ENCODE measurements at places on chromosomes 4 and X.

DNA sequence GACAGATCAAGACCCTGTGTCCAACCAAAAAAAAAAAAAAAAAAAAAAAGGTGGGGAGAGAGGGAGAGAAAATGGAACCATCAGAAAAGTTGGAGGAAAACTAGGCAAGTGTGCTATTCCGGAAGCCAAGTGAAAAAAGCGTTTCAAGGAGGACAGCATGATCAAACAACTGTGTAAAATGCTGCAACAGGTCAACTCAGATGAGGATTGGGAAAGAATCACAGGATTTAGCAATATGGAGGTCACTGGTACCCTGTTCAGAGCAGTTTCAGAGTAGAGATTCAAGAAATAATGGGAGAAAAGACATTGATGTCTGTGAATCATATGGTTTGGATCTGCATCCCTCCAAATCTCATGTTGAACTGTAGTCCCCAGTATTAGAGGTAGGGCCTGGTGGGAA is 47.5 kb downstream of the TIGD4 start:
- no peak for DNase-seq

DNA sequence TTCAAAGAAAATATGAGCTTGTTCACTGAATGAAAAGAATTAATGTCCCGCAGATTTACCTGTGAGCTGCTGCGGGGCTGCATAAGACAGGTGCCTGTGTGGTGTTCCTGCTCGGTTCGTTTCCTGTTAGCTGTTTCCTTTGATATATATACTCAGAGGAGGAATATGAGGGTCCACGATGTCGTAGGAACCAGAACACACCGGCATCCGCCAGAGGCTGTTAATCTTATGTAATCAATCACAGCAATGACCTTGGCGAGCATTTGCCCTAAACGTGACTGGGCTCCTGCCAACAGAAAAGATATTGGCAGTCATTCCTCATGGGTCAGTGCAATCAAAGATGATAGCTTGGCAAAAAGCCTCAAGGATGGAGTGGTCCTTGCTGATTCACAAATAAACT is 260.1 kb downstream of the EVC2 start:
- DNase-seq: no peak

DNA sequence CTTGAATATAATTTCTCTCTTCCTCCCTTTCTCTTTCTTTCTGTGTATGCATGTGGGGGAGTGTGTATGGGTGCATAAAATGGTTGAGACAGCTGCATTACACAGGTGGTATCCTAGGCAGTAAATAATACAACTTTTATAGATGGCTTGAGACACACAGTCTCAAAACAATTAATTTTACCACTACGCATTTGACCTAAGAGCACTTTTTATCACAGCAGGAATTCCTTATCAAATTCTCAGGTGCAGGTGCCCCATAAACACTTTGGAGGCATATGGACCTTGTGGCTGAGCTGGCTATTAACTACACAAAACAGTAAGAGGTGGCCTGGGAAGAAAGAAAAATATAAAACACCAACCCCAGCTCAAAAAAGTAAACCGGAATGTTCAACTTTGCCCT is 91.3 kb downstream of the RASGEF1B start:
- DNase-seq: no peak

DNA sequence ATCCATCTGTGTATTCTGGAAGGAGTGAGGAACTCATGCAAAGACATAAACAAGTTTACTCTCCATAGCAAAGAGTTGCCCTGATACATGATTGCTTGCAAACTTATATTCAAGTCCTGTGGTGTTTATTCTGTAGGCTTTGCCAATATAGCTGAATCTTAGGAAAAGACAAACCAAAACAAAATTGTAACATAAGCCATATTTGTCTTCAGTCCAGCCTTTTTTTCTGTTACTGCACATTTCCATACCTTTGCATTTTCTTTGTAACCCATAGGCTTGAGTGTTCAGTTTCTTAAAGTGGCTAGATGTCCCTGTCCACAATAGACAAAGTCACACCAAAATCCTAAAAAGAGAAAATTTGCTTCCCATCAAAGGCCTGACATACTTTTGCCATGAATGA is 120.4 kb downstream of the PPARGC1A start:
- no peak for DNase-seq

DNA sequence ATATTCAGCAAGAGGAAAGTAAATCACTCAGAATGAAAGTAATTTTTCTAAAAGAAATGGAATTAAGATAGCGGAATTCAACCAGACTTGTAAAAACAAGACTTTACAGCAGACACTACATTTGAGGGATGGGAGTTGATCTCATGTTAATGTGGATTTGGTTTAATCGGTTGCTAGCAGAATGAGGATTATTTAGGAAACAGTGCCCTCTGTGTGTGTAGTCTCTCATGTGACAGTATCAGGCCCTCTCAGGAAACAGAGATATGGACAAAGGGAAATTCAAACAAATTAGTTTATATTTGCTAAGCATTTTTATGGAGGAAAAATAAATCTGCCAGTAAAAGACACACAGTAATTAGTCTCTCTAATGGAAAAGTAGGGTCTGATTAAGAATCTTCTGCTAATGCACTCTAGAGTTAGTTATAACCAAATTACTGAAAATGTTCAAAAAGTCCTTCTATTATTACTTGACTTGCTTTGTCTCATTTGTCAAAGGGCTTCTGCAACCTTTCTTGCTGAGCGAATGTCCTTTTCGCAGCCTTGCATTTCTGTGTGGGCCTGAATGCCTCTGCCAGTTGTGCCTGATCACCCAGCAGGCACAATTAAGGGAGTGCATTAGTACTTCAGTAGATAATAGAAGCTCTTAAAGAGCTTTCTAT is 1282.3 kb upstream of the TENM3 start:
- no peak for DNase-seq

DNA sequence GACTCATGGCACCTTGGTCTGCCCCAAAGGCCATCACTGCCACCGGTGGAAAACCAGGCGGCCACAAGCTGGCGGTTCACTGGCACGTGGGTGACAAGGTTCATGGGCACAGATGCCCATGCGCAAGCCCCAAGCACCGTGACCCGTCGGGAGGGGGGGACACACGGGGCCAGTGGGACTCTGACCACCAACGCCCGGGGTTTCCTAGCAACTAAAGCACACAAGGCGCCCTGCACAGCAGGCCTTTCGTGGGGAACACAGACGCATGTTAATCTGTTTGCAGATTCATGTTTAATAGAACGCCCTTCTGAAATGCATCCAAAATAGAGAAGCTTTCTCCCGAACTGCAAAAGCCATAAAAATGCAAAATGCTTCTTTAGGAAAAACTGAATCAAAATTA is 43.9 kb downstream of the FAM53A start:
- no peak for DNase-seq

- no peak for DNase-seq
Measured at GRCh38 chr4:26010304-26010703, 96.3 kb downstream of the SMIM20 start.

DNA sequence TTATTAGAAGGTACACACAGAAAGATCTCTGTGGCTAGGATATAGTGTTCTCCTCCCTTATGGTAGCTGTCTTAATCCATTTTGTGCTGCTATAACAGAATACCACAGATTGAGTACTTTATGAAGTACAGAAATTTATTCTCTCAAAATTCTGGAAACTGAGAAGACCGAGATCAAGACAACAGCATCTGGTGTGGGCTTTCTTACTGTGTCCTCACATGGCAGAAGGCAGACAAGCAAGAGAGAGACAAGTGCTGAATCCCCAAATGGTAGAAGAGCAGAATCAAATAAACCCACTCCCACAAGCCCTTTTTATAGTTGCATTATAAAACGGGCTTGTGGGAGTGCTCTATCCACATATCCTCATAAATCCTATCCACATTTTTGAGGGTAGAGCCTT is 373.1 kb downstream of the GABRG1 start:
- no peak for DNase-seq

DNA sequence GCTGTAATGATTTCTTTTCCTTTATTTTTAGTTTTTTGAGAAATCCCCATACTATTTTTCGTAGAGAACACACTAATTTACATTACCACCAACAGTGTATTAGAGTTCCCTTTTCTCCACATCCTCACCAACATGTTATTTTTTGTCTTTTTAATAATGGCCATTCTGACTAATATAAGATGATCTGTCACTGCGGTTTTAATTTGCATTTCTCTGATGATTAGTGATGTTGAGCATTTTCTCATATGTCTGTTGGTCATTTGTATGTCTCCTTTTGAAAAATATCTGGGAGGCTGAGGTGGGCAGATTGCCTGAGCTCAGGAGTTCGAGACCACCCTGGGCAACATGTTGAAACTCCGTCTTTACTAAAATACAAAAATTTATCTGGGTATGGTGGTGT is 30.2 kb downstream of the SPINK2 start:
- no peak for DNase-seq

DNA sequence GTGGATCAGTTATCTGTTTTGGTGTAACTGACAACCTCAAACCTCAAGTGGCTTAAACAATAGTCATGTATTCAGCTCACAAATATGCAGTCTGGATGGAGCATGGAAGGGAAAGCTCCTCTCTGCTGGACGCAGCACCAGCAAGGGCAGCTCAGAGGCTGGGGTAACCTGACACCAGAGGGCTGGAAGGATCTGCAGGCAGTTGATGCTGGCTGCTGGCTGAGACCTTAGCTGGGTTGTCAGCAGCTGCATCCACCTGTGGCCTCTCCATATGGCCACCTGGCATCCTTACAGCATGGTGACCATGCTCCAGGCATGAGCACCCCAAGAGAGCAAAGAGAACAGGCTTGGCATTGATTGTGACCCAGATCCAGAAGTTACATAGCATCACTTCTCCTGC is 46.7 kb downstream of the ENPP6 start:
- DNase-seq: peak; percentile 60

- DNase-seq: no peak
Measured at GRCh38 chr4:56271131-56271530, 116.2 kb downstream of the AASDH start.

DNA sequence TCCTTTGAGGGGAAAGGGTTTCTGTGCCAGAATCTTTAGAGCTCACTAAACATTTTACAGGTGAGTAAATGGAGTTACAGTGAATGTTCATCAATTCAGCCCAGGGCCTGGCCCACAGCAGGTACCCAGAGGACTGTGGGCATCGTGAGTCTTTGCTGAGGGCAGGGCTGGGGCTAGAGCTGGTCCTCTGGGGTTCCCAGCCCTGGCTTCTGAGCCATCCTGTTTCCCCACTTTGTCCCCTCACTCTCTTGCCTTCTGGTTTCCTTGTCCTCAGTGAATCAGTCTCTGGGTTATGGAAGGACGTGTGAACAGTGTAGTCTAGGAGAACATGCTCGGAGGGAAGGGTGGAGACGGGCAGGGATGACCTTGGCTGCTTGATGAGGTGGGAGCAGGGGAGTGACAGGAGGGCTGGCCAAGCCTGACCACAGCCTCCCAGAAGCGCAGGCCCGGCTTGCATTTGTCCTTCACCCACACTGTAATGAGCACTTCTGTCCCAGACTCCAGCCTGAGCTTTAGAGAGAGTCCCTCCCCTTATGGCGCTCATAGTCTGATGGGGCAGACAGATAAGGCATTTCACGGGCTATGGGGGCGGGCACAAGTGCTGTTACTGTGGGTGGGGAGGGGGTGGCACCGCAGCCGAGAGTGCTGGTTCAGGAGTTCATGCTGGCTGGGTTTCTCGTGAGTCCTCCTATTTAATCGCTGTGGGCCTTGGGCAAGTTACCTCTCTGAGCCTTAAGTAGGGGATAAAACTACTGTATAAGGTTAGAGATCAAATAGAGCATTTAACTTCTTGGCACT is 17.3 kb downstream of the TBC1D14 start:
- no peak for DNase-seq

- DNase-seq: peak; percentile 78
Measured at GRCh38 chr4:76570141-76570973, 135.3 kb downstream of the SHROOM3 start.

GRCh38 chr4:26204249-26204825 is 116.5 kb upstream of the RBPJ start:
- no peak for DNase-seq

GRCh38 chrX:150731795-150732194 is 38.6 kb downstream of the MTMR1 start:
- DNase-seq: peak; percentile 87

DNA sequence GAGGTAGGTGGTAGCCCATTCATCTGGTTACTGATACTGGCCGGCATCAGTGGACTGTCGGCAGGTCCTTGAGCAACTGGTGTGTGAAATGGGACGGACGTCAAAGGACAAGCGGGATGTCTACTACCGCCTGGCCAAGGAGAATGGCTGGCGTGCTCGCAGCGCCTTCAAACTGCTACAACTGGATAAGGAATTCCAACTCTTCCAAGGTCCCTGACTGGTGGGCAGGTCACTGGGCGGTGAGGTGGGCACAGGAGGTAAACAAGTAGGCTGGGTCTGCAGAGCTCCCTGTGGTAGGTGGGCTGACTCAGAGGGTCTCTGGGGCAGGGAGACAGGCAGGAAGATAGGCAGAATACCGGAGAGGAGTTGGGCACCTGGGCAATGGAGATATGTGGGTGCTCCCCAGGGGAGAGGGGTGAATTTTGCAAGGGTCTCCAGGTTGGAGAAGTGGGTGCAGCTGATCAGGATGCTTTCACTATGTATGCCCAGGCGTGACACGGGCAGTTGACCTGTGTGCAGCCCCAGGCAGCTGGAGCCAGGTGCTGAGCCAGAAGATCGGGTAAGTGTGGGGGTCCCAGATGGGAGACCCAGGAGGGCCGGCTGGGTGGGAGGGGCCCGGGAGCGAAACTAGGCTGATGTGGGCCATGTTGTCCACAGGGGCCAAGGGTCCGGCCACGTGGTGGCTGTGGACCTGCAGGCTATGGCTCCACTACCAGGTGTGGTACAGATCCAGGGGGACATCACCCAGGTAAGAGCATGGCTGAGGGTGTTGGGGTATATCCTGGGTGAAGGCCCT is 2.2 kb downstream of the FTSJ1 start:
- no peak for DNase-seq

GRCh38 chr4:930028-930551 is 2.0 kb downstream of the GAK start:
- no peak for DNase-seq

DNA sequence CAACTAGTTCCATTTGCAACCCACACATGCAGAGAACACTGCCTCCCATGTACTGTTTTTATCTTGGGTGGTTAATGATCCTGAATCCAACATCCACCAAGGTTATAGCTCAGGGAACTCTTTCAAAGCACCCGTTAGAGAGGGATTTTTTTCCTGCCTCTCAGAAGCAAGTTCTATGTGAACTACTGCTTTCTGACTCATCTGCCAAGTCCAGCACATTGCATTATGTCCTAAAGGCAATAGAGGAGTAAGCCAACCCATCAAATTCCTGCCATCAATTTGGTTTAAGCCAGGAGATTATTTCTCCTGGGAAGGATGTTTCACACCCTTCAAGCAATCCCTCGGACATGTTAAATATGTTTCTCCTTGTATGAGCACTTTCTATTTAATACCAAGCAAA is 334.5 kb downstream of the GASK1B start:
- DNase-seq: no peak

GRCh38 chrX:97290199-97290598 is 406.5 kb downstream of the RPA4 start:
- no peak for DNase-seq

GRCh38 chrX:111365770-111366325 is 46.1 kb downstream of the DCX start:
- no peak for DNase-seq

DNA sequence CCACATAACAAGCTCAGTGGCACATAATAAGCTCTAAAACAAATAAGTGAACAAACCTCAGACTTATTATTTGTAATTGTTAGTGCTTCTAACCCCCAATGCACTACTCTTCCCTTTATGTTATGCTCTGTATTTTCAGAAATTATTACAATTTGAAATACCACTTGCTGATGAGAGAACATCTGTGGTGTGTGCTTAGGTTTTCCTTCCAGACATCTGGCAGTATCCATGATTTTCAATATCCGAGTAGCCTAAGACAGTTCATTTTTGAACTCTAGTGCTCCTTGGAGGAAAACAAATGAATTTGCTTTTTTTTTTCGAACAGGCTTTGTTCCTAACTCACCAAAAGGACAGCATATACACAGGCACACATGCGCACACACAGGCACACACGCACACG is 278.7 kb upstream of the CLNK start:
- no peak for DNase-seq
